ENCODE measurements at places on chromosomes 4 and X.

DNA sequence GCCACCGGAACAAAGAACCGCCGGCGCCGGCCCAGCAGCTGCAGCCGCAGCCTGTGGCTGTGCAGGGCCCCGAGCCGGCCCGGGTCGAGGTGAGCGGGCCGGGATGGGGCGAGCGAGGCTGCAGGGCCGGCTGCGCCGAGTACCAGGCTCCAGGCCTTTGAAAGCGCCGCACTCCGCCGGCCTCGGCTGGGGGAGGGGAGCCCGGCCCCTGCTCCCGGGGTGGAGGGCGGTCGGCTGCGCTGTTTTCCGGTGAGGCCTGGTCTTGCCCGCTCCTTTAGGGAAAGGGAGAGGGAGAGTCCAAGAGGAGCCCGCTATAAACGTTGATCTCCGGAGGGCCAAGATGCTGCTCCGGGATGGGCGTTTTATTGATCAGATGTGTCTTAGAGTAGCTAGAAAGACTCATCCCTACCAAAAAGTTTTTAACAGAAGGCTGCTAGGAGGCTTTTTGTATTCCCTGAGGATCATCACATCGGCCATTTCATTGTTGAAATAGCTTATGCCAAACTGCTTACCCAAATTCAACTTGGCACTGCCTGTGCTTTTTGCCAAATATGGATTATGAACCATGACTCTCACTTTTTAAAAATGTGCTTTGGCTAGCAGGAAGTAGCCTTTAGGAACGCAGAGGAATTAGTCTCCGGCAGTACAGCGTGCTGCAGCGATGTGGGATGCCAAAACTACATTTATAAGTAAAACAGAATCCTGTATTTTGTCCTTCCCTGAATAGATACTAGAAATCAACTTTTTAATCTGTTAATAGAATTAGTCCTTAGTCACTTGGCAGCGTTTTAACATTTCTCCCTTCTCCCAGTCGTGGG is 760 bp downstream of the TMEM165 start:
- no peak for DNase-seq

DNA sequence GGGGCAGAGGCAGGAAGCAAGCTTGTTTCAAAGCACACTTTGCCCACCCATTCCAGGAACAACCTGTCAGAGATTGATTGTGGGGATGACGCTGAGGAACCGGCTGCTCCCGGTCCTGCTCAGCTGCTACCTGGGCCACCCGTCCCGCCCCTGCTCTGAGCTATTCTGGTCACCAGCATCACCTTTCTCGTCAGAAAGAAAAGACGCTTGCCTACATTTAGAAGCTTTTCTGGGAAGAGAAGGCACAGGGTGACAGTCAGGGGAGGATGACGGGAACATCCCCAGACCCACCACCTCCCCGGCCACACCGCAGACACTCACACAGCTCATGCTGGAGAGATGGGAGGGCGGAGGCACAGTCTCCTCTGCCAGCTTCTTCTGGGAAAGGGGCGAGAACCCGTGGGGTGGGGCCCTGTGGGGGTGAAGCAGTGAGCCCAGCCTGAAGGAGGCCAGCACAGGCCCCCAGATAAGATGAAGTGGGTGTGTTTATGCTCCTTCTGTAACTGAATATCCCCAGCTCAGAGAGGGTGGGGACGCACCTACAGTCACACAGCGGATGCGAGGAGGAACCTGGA is 81.8 kb downstream of the CPZ start:
- no peak for DNase-seq

- no peak for DNase-seq
Observed at GRCh38 chr4:89725268-89725667, 111.7 kb downstream of the SNCA start.

- no peak for DNase-seq
Observed at GRCh38 chrX:119376312-119376711, 22.8 kb upstream of the SLC25A43 start.

GRCh38 chr4:36716874-36717273 is 435.5 kb downstream of the DTHD1 start:
- DNase-seq, result no peak

GRCh38 chr4:138450546-138451275 is 208.6 kb upstream of the SLC7A11 start:
- no peak for DNase-seq

- no peak for DNase-seq
Observed at GRCh38 chr4:54568184-54568583, 89.6 kb upstream of the KIT start.

DNA sequence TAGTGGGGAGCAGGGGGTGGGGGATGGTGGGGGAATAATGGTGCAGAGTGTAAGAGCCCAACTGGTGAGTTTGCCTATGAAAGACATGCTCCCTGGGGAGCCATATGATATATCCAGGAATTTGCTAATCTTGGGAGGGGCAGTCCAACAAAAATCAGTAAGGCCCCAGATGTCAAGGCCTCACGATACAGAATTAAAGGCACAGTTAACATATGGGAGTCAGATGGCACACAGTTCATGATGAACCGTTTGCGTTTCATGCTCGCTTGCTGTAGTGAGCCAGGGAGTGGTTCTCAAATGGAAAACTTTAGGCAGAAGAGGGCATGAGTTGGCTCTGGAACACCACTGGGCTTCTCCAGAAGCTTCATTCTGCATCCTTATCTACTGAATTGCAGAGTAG is 33.9 kb upstream of the VCX2 start:
- DNase-seq, result no peak

DNA sequence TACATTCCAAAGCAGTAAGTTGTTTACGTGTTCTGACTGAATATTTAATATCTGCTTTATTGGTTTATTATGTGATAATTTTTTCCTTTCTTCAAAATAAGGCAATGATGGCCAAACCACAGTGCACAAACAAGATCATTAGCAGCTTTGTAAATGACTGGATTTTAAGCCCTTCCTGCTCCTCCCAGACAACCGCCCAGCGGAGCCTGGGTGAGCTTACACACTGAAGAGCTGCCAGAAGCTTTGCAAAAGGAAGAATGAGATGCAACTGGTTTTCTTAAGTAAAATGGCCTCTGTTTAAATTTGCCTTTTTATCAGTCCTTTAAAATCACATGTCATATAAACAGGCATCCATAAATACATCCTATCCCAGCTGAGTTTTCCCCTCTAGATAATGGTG is 52.2 kb downstream of the SPARCL1 start:
- no peak for DNase-seq

GRCh38 chr4:99683895-99684294 is 26.3 kb upstream of the C4orf54 start:
- DNase-seq, result no peak
